Dermis microvascular lymphatic vessel endothelial cell (primary cell): ENCODE measurements at places on chromosomes 7 and 10.
A peak's percentile ranks its signal among the peaks of the same experiment; 100 is the strongest.

GRCh38 chr7:156017431-156017830 lies 205.2 kb upstream of the SHH start:
- DNase-seq, result no peak

DNA sequence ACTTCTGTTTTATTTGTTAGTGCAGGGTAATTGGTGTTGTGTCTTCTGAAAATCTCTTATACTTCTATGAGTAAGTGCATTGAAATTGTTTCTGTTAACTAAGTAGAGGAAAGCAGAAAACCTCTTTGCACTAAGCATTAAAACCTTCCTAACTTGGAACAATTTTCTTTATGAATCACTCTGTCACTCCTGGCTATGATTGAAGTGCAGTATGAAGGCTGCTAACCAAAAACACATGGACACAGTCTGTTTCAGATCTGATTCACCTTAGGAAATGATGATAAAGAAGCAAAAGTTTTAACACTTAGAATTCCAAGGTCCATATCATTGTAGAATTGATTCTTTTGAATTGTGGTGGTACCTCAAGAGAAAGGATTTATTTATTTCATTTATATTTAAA lies 41.9 kb downstream of the MET start:
- DNase-seq, result no peak

DNA sequence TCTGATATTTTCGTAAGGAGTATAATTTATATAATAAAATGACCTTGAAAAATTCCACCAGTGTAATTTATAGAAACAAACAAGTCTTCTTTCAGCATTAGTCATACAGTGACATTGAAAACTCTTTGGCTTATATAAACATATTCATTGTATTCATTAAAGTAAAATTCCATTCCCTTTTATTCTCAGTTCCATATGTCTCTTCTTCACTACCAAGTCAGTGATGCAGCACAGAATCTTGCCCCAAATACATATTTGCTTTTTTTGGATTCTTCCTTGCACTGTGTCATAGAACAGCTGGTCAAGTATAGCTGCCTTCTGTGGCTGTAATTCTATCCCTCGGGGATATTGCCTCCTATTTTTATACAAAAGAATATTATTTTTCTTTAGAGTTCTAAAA lies 884.5 kb upstream of the POT1 start:
- DNase-seq, result no peak

DNA sequence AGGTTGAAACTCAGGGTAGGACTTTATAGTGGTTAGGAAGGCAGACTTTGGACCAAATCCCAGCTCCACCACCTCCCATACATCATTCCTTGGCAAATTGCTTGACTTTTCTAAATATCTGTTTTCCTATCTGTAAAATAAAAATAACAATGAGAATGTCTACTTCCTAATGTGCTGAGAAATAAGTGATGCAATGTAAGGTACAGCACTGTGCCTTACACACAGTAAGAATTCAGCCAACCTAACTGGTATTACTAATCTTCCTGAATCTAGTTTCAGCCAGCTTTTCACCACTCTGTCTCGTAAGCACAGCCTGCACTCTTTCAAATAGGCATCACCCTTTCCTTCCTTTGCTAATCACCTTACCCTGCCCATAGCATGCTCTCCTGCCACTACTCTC lies 9.7 kb downstream of the PRLHR start:
- DNase-seq, result no peak

DNA sequence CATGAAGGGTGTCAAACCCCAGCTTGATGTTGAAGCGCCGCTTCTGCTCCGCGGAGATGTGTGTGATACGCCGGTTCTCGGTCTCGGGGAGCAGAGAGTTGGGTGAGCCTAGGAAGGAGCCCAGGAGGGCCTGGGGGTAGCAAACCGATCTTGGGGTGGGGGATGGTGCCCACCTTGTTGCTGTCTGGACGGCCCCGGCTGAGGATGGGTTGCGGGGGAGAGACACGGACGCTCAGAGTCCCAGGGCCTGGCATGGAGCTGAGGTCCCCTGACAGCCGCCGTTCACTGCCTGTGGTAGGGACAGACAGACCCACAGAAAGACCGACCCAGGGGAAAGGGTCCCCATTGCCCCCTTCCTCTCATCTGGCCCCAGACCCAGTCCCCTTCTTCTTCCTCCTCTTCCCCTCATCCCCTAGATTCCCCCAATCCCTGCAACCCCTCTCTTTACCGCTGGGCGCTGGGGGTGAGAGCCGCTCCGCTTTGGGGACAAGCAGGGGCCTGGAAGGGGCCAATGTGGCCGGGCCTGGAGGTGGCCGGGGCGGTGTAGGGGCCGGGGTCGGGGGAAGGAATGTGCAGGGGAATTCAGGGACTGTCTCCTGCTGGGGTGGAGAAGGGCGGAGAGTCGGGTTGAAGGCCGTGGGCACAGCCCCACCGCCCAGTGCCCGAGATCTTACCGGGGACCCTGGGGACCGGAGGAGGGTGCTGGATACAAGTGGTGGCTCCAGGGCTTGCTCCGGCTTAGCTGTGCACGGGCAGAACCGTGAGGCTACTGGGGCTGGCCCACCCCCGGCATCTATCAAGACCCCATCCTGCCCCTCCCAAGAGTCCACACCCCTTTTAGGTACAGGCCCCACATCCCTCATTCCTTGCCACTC lies 18.0 kb upstream of the TBL2 start:
- no peak for DNase-seq

- DNase-seq, result no peak
Observed at GRCh38 chr7:159064816-159065510, 79.7 kb downstream of the VIPR2 start.

- no peak for DNase-seq
Observed at GRCh38 chr7:137820677-137821420, 25.9 kb downstream of the DGKI start.

- no peak for DNase-seq
Observed at GRCh38 chr7:22793593-22794462, 28.8 kb downstream of the TOMM7 start.

DNA sequence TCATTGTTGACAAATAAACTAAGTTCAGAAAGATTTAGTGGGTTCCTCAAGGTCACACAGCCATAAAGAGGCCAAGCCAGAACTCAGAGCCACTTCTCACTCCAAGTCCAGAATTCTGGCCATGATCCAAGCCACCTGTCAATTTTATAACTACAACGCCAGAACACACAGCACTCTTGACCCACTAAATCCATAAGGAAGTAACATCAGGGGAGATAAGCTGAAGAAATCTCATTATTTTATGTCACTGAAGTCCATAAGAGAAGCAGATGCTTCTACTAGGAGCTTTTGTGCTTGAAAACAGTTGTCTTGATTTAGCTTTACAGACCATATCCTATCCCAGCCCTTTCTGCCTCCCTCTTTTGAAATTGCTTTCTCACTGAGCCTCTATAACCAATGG lies 15.9 kb downstream of the ADAM12 start:
- DNase-seq, result no peak

GRCh38 chr7:102119925-102120324 lies 166.7 kb upstream of the SH2B2 start:
- DNase-seq, result no peak

GRCh38 chr10:99732033-99732842 lies at the start of the genes COX15 and CUTC:
COX15 (minus strand) TSS chr10:99732127; CDS start chr10:99732049, 78 bp downstream.
CUTC (plus strand) TSS chr10:99732234; CDS start chr10:99732349, 115 bp downstream.
- peak; percentile 94 for DNase-seq

DNA sequence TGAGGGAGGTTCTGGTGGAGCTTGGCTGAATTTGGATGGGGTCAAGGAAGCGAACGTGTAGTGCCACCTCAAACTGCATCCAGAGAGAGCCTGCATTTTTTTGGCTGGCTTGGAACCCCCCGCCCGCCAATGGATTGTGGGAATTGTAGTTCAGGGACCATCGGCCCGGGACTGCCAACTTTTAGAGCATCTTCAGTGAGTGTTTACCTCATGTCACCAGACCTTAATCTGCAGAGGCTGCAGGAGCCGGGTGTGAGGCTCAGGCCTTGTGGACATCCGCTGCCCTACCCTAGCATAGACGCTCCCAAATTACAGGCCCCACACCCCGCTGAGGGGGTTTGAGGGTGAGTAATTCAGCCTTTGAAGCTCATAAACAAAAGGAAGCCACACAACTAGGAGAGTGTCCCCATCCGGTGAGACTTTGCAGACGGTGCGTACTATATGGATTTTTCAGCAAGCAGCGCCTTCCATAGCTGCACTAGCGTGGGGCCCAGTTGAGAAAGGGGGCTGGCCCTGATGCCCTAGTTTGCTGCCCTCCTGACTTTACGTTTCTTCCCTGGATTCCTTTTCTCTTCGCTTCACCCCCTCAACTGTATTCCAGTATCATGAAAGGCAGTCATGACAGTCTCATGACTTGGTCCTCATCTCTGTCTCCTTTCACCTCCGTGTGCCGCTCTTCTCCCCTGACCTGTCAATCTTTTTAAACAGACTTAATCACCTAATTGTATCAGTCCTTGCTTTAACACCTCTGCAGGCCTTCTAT lies 717 bp downstream of the CNPY4 start:
- DNase-seq, result no peak

- DNase-seq, result no peak
Observed at GRCh38 chr7:45978731-45979211, 57.7 kb upstream of the IGFBP3 start.

DNA sequence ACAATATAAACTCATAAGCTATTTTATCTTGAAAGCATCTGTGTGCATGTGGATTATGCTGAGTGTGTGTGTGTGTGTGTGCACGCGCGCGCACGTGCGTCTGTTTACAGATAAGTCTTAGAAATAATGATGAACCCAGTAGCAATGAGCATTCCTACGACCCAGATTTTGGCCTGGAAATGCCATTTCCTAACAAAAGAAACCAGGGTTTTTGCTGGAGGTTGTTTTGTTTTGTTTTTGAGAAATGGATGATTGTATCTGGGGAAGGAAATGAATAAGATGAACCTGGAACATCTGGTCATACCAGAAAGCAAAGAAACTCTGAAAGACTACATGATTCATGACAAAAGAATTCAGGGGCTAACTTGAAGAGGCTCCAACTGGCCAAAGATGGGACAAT lies 22.1 kb upstream of the LMOD2 start:
- DNase-seq, result peak; percentile 89

GRCh38 chr10:4704034-4704545 lies 121.9 kb upstream of the AKR1E2 start:
- DNase-seq, result peak; percentile 98

DNA sequence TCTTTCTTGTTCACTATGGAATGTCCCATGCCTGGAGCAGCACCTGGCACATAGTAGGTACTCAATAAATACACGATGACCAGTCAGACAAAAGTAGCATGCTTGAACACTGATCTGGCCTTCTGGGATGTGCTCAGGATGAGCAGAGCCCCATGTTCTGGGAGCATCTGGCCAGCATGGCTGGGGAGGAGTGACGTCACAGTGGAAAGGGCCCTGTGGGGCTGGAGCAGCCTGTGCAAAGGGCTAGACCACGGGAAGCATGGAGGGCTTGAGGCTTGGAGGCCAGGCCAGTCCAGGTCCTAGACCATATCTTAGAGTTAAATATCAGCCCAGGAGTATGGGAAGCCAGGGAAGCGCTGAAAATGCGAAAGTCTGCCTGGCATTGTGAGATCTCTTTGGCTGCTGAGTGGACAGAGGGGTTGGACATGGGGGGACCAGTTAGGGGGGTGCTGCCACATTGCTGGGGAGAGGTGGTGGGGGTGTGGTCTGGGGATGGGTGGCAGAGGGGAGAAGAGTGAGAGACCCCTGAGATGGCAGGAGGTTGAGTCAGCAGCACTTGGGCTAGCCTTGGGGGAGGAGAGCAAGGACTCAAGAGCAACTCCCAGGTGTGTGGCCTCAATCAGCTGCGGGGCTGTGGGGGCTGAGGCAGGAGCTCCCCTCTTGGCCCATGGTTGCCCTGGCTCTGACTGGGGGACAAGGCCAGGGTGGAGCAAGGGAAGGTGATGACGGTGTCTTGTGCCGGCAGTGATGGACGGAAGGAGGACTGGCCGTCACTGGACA lies 34.9 kb downstream of the ZCCHC24 start:
- no peak for DNase-seq

DNA sequence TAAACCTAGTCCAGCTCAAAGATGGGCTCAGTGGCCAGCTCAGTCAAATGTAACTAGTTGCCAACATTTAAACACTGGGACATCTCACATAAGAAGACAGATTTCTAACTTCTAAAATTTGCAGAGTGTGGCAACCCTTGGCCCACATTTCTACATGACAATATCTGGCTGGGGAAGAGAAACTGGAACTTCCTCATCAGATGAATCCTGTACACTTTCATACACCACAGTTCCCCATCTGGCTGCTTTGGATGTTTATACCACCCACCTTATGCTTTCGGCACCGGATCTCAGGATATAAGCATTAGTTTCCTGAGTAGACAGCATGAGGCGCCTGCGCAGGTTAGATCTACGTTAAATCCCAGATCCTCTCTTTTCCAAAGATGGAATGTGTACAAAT lies 199.3 kb downstream of the PRKG1 start:
- DNase-seq, result no peak

- DNase-seq, result no peak
Observed at GRCh38 chr10:62652114-62652513, 152.4 kb upstream of the ADO start.

DNA sequence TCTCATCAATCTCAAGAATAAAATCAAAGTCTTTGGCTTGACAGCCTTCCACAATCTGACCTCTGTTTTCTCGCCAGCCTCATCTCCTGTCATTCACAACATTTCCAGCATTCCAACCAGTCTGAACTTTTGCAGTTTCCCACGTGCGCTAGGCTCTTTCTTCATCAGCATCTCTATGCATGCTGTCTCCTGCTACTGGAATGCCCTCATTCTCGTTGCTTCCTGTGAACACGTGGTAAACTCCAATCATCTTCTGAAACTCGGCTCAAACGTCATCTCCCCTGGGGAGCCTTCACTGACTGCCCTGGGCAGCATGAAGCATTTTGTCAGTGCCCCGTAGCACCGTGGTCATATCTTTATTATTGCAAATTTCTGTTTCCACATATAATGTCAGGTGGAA lies 12.2 kb upstream of the RSBN1L start:
- peak; percentile 75 for DNase-seq

DNA sequence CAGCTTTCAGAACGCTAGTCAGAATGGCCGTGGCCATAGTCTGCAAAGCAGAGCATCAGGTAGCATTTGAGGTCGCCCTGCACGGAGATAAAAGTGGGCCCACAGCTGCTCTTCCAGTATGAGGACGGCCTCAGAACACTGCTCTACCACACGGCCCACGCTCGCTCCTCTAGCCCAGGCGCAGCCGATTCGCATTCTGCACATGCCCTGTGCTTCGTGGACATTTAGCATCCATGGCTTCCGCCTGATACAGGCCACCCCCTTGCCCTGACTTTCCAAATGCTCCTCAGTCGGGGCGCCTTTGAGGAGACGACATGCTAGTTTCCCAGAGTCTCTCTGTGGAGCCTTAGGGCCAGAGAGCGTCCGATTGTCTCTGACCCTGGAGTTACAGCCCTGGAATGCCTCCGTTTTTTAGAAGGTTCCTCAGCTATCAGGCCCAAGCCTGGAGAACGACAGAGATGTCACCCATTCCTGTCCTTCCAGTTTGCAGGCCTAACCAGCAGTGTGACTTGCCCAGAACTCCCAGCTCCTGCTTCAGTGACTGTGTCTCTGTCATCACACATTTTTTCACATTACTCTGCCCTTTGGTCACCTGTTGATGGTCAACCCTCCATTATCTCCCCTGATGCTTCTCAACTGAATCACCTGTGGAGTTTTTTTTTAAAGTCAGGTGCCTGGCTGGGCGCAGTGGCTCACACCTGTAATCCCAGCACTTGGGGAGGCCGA lies 14.3 kb downstream of the STRA8 start:
- DNase-seq, result no peak

GRCh38 chr7:128835790-128836641 lies 5.8 kb downstream of the FLNC start:
- no peak for DNase-seq
